ENCODE measurements at places on chromosomes 11 and 22.

DNA sequence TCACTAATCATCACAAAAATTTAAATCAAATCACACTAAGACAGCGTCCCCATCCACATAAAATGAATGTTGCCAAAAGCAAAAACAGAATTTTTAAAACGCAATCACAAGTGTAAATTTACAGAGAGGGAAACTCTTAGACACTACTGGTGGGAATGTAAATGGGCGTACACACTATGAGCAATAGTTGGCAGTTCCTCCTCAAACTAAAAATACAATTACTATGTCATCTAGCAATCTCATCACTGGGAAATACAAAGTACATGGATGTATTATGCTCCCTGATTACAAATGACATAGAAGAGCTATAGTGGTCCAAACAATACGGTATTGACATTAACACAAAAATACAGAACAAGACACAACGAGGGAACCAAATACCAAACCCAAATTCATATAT, 8.7 kb upstream of the RGL4 start:
- DNase-seq, result no peak

DNA sequence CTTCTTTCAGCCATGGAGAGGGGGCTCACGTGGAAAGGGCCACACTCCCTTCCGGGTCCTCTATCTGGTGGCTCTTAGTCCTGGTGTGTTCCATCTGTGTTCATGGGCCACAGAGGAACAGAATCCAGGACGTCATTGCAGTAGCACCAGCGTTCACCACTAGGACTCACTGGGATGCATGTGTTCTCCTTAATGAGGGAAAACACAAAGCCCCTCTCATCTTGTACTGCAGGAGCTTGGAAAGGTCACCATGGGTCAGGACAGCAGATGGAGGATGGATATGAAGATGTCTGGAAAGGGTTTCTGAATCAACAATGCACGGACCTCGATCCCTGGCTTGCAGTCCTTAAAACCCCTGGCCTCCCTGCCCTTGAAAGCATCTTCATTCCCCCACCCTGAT, 113.8 kb upstream of the THY1 start:
- DNase-seq, result no peak

- no peak for DNase-seq
These were observed 165.7 kb downstream of the CADM1 start for GRCh38 chr11:115338476-115338875.

GRCh38 chr22:24423519-24424000, 3.8 kb upstream of the ADORA2A start:
- peak; percentile 20 for DNase-seq

DNA sequence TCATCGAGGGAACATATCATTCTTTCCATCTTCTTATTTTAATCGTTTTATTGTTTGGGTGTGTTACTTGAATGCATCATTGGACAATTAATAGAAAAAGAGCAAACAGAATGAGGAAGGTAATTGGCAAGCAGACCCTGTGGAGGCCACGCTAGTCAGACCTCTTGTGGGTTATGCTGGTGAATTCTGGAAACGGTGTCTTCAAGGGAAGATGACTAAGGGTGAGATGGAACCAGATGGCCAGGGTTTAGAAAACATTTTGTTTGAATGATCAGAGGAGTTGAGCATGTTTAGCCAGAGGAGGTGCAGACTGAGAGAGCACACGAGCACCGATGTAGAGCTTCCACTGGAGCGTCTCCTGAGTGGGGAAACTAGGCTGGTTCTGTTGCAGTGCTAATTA, 8.5 kb downstream of the ST14 start:
- no peak for DNase-seq

DNA sequence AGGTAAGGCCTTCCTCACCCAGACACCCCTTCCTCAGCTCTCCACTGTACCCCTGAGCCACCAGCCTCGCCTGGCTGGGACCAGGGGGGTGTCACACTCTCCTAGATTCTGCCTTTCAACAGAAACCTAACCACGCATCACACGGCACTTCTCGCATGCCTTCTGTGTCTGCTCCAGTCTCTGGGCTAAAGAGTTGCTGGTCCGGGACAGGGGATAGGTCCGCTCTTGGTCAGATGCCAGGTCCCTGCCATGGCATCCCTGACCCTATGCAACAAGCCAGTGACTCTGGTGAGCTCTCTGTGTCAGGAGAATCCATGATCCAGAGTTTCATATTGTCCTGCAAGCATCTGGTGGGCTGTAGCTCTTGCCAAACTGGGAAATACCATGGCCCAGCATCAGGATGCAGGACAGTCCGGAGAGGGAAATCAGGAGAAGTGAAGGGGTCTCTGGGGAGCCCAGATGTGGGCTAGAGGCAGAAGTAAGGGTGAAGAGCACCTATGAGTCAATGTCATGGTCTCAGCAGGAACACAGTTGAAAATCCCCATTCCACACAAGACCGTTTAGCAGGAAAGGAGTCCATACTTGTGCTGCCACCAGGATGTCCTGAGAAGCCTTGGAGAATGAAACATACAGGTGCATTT, 14.1 kb downstream of the IGLL5 start:
- no peak for DNase-seq

GRCh38 chr22:39915295-39915726, 14.4 kb downstream of the GRAP2 start:
- no peak for DNase-seq

DNA sequence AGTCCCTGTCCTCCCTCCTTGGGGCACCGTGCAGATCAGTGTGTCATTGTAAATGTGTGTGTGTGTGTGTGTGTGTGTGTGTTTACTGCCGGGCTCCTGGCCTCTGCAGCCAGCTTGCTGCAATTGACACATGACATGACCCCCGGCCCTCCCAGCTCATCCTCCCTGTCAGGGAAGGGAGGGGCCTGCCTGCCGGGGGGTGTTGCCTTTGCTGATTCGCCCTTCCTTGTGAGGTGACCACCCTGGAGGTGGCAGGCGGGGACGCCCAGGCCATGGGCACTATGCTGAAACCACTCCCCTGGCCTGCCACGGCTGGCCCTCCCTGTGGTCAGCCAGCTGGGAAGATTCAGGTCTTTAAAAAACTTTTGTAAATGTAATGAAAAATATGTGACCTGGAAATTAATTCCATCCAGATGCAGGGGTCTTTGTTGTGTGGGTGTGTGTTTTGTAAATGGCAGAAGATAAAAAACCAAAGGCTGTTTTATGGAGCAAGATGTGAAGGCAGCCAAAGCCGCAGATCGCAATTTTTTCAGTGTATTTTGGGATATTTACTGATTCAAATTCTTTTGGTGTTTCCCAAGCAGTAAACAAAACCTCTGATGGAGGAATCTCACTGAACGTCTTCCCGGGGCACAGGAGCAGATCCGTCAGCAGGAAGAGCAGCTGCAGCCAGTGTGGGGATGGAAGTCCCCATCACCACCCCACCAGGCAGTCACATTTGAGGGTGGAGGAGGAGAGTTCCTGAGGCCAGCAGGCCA, 23.2 kb downstream of the SHISAL1 start:
- DNase-seq, result no peak

GRCh38 chr11:83070044-83070701, 1.5 kb downstream of the RAB30 start:
- DNase-seq, result no peak

DNA sequence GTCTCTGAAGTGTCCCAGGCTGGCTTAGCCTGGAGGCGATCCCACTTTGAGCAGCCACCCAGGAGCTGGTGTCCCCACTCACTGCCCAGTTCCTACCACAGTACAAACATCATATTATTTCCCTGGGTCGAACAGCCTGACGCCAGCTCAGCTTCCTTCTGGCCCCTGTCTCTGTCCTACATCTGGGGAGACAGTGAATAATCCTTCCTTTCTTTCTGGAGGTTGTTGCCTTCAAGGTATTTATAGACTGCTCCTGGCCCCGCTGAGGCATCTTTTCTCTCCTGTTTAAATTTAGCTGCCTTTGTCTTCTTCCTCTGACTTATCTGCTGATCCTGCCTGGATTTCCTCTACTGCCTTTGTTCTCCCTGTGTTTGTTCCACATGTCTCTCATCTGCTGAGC, 56.8 kb upstream of the LRRC55 start:
- DNase-seq, result no peak

- DNase-seq, result no peak
These were observed 4.5 kb downstream of the ANO5 start for GRCh38 chr11:22197139-22198005.

DNA sequence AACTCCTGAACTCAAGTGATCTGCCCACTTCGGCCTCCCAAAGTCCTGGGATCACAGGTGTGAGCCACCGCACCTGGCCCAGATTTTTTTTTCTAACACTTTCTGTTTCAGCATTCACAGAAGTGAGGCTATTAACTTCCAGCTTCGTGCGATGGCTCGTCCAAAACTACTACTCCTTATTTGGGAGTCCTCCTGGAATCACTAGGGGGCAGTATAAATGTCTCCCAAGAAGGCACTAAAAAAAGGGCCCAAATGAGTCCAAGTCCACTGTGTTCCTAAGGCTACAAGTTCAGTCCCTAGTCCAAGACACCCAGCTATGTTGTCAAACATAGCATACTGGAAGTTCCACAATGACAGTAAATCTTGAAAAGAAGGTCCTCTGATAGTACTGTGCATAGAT, 63.2 kb upstream of the BIRC3 start:
- DNase-seq, result no peak

DNA sequence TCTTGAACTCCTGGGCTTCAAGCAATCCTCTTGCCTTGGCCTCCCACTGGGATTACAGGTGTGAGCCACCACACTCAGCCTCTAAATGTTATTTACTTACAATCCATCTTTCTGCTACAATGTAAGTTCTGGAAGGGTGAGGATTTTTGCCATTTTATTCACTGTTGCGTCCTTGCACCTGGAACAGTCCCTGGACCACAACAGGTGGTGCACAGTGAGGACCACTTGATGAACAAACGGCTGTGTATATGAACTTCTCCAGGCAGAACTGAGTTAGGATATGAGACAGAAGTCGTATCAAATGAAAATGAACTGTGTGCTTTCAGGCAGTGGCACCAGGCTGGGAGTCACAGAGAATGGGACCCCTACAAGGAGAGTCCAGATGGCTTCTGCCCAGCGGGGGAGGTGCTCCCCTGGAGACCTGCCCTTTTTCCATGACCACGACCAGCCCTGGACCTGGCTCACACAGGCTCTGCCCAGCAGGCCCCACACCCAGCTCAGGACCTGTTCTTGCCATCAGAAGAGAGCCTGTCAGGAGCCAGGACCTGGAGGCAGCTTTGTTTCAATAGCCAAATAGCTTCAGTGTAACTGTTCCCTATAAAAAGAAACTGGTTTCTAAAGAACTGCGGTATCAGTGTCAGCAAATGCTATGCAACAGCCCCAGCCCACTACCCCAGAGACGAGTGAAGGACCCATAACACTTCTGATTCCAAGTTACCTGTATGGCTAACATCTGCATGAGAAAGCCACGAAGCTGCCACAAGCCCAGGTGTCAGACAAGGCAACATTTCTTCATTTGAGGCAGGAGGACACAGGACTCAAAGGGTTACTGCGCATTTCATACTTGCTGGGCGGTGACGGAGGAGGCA, 104.9 kb downstream of the MICAL3 start:
- DNase-seq, result no peak

- no peak for DNase-seq
These were observed 550.7 kb downstream of the ETS1 start for GRCh38 chr11:128036556-128037093.

- no peak for DNase-seq
These were observed 683.1 kb upstream of the ARHGAP42 start for GRCh38 chr11:100003985-100004384.

- DNase-seq, result no peak
These were observed 60.4 kb downstream of the SBF2 start for GRCh38 chr11:10233581-10233980.

DNA sequence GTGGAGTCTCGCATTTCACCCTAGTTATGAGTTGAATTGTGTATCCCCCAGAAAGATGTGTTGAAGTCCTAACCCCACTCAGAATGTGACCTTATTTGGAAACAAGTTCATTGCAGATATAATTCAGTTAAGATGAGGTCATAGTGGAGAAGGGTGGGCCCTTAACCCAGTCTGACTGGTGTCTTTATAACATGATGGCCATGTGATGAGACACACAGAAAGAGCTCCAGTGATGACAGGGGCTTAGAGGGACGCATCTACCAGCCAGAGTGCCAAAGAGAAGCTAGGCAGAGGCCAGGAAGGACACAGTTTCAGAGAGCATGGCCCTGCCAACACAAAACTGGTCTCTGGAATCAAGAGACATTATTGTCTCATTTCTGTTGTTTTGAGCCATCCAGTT, 50.3 kb downstream of the LARGE1 start:
- no peak for DNase-seq

DNA sequence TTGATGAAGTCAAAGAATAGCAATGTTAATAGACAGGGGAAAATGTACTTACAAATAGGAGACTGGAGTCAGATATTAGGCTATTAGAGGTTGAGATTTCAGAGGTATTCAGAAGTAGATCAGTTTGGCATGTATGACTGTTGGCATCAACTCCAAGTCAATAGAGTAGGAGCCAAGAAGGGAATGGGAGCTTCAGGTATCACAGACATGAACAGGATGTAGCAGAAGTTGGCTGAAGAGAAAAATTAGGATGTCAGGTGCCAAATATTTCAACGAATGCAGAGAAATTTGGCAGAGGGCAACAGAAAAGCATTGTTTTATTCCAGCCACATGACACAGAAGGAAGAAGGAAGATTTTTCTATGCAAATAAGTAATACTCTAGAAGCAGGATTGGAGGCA, 69.7 kb downstream of the GLYATL1 start:
- no peak for DNase-seq

DNA sequence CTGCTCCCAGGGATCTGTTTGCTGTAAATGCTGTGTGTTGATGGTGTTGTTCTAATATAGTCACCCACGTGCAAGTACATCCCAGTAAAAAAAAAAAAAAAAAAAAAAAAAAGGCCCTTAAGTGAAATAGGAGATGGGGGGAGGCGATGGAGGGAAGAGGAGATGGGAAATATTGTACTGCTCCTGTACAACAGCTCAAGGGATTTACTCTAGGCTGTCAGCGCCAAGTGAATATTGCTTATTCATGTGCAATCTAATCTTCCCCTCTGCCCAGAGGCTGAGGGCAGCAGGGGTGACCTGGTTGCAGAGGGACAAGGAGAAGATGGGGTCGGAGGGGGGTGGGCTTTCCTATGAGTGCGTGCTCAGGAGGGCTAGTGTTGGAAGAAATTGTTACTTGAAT, 206.2 kb upstream of the CADM1 start:
- DNase-seq, result no peak

DNA sequence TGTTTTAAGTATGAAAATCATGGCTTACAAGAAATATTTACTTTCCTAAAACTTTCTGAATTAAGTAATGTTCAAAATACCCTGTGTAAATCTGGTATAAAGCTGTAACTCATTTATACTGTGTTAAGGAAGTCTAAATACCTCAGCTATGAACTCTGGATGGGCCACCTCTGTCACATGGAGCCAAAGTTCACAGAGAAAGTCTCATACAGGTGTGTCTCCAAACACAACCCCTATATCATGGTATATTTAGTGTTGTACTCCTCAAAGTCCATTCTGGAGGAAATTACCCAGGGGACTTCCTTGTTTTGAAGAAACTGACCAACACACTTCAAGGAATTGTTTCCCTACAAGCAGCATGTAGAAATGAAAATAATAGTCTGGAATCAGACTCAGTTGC, 909.2 kb upstream of the TENM4 start:
- no peak for DNase-seq

DNA sequence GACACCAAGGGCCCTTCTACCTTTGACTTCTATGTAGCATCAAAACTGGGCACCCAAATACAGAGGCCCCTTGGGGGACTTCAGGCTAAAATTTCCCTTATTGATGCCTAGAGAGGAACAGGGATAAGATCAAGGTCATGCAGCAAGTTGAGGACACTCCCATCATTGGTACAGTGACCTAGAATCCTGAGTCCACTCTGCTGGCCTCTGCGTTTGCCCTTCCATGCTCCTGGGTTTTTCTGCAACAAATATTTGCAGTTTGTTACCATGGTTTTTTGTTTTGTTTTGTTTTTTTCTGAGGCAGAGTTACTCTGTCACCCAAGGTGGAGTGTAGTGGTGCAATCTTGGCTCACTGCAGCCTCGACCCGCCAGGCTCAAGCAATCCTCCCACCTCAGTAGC, 64.2 kb downstream of the THAP12 start:
- no peak for DNase-seq

All from NCI-H446 (cell line).